Activated CD8-positive, alpha-beta memory T cell treated with anti-CD3 and anti-CD28 coated beads, Interleukin-2, amount 10 ng/mL, durations not matched to agents 7 days and 5 days (primary cell): ENCODE measurements at places on chromosomes 12 and 14. TPM values are rescaled to one million over a fixed set of nuclear protein-coding genes. Genes with fewer than 3 reads are reported as not detected.

- peaks cover 50% of the 10 kb centered on the region for H3K27me3 ChIP-seq
- no peaks in the 10 kb centered on the region for H3K4me1 ChIP-seq
- H3K27ac ChIP-seq: no peak overlapping the region
- H3K36me3 ChIP-seq: peaks cover 7% of the 10 kb centered on the region
- no peak for DNase-seq
Observed at GRCh38 chr14:101559624-101560533, 1.4 kb upstream of the DIO3 start.

The SLC4A8 gene
- 9.2 TPM for total RNA-seq

GRCh38 chr12:53389702-53390101 lies 9.7 kb downstream of the SP1 start:
- peak overlapping the region; percentile 4 for H3K4me3 ChIP-seq
- peaks cover 50% of the 10 kb centered on the region for H3K4me1 ChIP-seq
- no peak for DNase-seq

The DEPDC4 gene
- total RNA-seq: 1.5 TPM

The TRIM9 gene
- total RNA-seq: 0.79 TPM

- DNase-seq: no peak
- peaks cover 68% of the 10 kb centered on the region for H3K36me3 ChIP-seq
- H3K4me1 ChIP-seq: peaks cover 5% of the 10 kb centered on the region
- H3K4me3 ChIP-seq: no peak overlapping the region
- H3K27ac ChIP-seq: no peak overlapping the region
- no peaks in the 10 kb centered on the region for H3K27me3 ChIP-seq
Observed at GRCh38 chr12:66329941-66330340, 27.6 kb downstream of the HELB start.

The CLEC1B gene
- total RNA-seq: not detected

- H3K4me3 ChIP-seq: no peak overlapping the region
- H3K4me1 ChIP-seq: peaks cover 29% of the 10 kb centered on the region
- no peaks in the 10 kb centered on the region for H3K36me3 ChIP-seq
- H3K27ac ChIP-seq: no peak overlapping the region
- DNase-seq: no peak
Observed at GRCh38 chr14:56147986-56148901, 30.0 kb downstream of the PELI2 start.

The NR1H4 gene
- total RNA-seq: not detected

DNA sequence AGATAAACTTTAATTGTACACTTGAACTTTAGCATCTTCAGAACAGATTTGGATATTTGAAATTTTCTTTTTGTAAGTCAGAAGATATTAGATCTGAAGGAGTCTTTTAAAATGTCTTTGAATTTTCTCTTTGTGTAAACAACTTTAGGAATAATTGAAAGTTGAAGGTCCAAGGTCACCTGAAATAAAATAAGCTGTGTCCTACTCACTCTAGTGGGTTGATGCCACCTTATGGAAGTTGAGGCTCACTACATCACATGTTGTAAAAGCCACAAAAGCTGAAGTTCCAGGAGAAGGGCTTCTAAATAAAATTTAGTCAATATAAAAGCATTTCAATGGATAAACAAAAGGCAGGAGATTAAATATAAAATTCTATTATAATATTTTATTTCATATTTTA lies 122.0 kb upstream of the ATXN7L3B start:
- no peaks in the 10 kb centered on the region for H3K4me1 ChIP-seq
- H3K27me3 ChIP-seq: no peaks in the 10 kb centered on the region
- DNase-seq: no peak
- no peaks in the 10 kb centered on the region for H3K36me3 ChIP-seq
- no peak overlapping the region for H3K4me3 ChIP-seq

- H3K4me1 ChIP-seq: no peaks in the 10 kb centered on the region
- H3K27ac ChIP-seq: no peak overlapping the region
- no peaks in the 10 kb centered on the region for H3K27me3 ChIP-seq
- DNase-seq: no peak
Observed at GRCh38 chr12:131028587-131029338, 75.1 kb downstream of the ADGRD1 start.

GRCh38 chr12:114447274-114447716 lies 41.4 kb upstream of the TBX5 start:
- DNase-seq: no peak
- no peak overlapping the region for H3K4me3 ChIP-seq
- no peak overlapping the region for H3K27ac ChIP-seq
- H3K36me3 ChIP-seq: no peaks in the 10 kb centered on the region
- peaks cover 92% of the 10 kb centered on the region for H3K27me3 ChIP-seq

GRCh38 chr14:68225321-68225720 lies 405.7 kb downstream of the RAD51B start:
- H3K27ac ChIP-seq: no peak overlapping the region
- H3K36me3 ChIP-seq: peaks cover 2% of the 10 kb centered on the region
- no peak for DNase-seq
- no peaks in the 10 kb centered on the region for H3K27me3 ChIP-seq
- H3K4me3 ChIP-seq: no peak overlapping the region

DNA sequence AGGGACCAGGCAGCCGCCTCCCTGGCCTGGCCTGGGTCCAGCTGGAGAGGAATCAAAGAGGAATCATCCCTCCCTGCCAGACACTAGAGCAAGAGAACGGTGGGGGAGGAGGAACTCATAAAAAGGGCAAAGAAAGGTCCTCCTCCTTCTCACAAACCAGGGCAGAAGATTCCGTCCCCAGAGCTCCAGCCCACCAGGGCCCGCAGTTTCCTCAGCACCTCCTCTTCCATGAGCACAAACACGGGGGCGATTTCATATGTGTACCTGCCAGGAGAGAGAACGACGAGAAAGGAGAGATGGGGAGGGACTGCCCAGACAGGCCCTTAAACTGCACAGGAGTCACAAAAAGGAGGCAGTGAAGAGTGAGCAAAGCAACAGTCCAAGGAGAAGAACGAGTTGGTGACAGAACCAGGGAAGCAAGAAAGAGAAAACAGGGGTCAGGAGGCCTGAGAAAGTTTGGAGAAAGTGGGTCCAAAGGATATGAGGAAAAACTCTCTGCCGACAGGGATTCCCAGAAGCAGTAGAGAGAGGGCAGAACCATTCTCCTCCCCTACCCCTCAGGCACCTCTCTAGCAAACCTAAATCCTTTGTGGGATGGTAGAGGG lies 8.7 kb upstream of the ZNF740 start:
- no peaks in the 10 kb centered on the region for H3K27me3 ChIP-seq
- no peak overlapping the region for H3K4me3 ChIP-seq
- peaks cover 13% of the 10 kb centered on the region for H3K4me1 ChIP-seq

The FAM90A1 gene
- total RNA-seq: 0.14 TPM

- no peaks in the 10 kb centered on the region for H3K4me1 ChIP-seq
- H3K27me3 ChIP-seq: peaks cover 23% of the 10 kb centered on the region
- no peaks in the 10 kb centered on the region for H3K36me3 ChIP-seq
- H3K4me3 ChIP-seq: no peak overlapping the region
- H3K27ac ChIP-seq: no peak overlapping the region
- no peak for DNase-seq
Observed at GRCh38 chr14:93707475-93707874, 80.8 kb downstream of the PRIMA1 start.

- peak; percentile 44 for DNase-seq
- no peaks in the 10 kb centered on the region for H3K4me1 ChIP-seq
- H3K27me3 ChIP-seq: no peaks in the 10 kb centered on the region
- no peak overlapping the region for H3K4me3 ChIP-seq
- no peak overlapping the region for H3K27ac ChIP-seq
Observed at GRCh38 chr12:83826112-83826511, 1086.5 kb downstream of the SLC6A15 start.

The RHEBL1 gene
- total RNA-seq: 15.1 TPM

GRCh38 chr12:93838193-93838592 lies 161.0 kb downstream of the CRADD start:
- H3K27ac ChIP-seq: no peak overlapping the region
- DNase-seq: no peak
- H3K4me1 ChIP-seq: no peaks in the 10 kb centered on the region
- H3K27me3 ChIP-seq: no peaks in the 10 kb centered on the region
- no peaks in the 10 kb centered on the region for H3K36me3 ChIP-seq

DNA sequence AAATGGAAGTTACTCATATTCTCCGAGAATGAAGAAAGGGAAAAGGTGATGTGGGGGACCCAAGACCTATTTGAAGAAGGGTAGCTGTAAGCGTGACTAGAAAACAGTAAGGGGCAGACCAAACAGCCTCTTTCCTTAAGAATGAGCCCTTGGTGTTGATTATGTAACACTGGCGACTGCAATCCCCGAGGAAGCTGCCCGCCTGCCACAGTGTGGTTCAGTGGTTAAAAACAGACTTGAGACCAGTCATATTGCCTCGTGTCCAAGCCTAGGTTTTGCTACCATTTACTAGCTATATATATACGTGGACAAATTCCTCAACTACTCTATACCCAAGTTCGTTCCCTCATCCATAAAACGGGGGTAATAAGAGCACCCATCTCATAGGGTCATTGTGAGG lies 49.1 kb downstream of the SSPN start:
- no peaks in the 10 kb centered on the region for H3K4me1 ChIP-seq
- H3K36me3 ChIP-seq: no peaks in the 10 kb centered on the region
- H3K4me3 ChIP-seq: no peak overlapping the region
- no peak overlapping the region for H3K27ac ChIP-seq
- H3K27me3 ChIP-seq: peaks cover 13% of the 10 kb centered on the region
- DNase-seq: no peak

The PTGES3 gene
- total RNA-seq: 268 TPM

DNA sequence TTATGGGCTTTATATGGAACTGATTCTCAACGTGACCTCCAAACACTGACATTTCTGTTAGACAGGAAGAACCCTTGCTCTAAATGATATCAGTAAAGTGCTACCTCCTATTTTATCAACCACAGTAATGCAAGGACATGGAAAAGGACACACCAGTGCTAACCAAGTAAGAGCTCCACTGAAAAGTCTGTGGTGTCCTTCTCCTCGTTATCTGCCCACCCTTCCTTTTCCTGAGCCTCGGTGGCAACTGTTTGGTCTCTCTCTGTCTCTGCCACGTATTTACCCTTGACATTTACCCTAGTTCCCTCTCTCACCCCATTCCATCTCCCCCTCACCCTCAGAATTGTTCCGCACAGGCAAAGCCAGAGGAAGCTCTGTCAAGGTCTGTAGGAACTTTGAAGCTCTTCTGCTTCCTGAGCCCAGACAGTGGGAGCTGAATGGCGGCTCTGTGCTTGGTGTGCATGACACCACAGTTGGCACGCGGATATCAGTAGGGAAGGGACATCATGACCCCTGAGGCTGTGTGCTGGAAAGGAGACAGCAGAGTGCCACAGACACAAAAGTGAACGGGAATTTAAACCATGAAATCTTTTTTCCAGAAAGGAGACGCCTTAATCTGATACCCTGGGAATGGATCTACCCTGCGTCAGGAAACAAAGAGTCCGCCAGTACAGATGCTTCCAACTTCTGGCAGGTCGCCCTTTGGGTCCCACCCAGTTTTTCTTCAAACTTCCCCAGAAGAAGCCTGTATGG lies 50.8 kb downstream of the NTN4 start:
- H3K27me3 ChIP-seq: peaks cover 14% of the 10 kb centered on the region
- H3K36me3 ChIP-seq: no peaks in the 10 kb centered on the region
- no peaks in the 10 kb centered on the region for H3K4me1 ChIP-seq
- H3K4me3 ChIP-seq: no peak overlapping the region

The KRT8 gene
- total RNA-seq: 0.26 TPM

The BATF gene
- total RNA-seq: 81.3 TPM

The TBC1D30 gene
- total RNA-seq: 0.26 TPM

- H3K27me3 ChIP-seq: peaks cover 8% of the 10 kb centered on the region
- no peaks in the 10 kb centered on the region for H3K36me3 ChIP-seq
- peaks cover 4% of the 10 kb centered on the region for H3K4me1 ChIP-seq
- H3K4me3 ChIP-seq: no peak overlapping the region
- H3K27ac ChIP-seq: no peak overlapping the region
Observed at GRCh38 chr12:75196865-75197264, 12.8 kb downstream of the KCNC2 start.

The RIMBP2 gene
- total RNA-seq: not detected

- H3K36me3 ChIP-seq: no peaks in the 10 kb centered on the region
- no peak for DNase-seq
- no peaks in the 10 kb centered on the region for H3K4me1 ChIP-seq
- no peaks in the 10 kb centered on the region for H3K27me3 ChIP-seq
- no peak overlapping the region for H3K4me3 ChIP-seq
- H3K27ac ChIP-seq: no peak overlapping the region
Observed at GRCh38 chr12:128754275-128754674, 69.5 kb downstream of the SLC15A4 start.

DNA sequence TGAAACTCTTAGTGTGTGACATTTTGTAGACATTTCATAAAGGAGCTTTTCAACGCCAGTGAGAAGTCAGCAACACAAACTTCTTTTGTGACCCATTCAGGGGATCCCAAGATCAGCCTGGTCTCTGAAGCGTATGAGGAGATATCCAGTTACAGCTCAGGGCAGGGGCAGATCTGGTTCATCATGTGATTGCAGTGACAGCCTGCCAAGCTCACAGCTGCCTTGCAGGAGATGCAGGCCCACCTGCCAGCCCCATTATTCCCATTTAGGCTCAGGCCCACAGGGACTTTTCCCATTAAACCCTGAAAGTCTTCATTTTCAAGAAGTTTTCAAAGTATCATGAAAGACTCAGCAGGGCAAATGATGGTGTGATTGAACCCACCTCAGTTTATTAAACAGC lies 38.3 kb downstream of the SRGAP1 start:
- DNase-seq: no peak
- no peak overlapping the region for H3K4me3 ChIP-seq
- no peaks in the 10 kb centered on the region for H3K36me3 ChIP-seq
- peaks cover 7% of the 10 kb centered on the region for H3K27me3 ChIP-seq

The DENND5B gene
- 0.26 TPM for total RNA-seq

DNA sequence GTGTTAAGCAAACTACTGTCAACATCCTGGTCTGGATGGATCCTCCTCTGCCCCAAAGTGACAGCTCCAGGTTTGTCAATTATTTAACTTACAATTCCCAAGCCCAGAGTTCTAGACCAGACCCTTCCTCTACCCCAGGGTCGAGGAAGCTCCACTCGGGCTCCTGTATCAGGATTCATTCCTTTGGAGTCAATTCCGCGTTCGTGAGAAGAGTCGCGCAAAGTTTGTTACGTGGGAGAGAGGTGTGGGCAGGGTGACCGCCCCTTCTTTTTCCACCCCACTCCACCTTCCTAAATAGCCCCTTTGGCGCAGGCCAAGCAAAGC lies 479 bp downstream of the SEL1L start:
- H3K27ac ChIP-seq: peak overlapping the region; percentile 85
- no peaks in the 10 kb centered on the region for H3K27me3 ChIP-seq
- H3K4me3 ChIP-seq: peak overlapping the region; percentile 92
- peaks cover 5% of the 10 kb centered on the region for H3K36me3 ChIP-seq
- no peak for DNase-seq
- peaks cover 45% of the 10 kb centered on the region for H3K4me1 ChIP-seq

GRCh38 chr12:79895804-79896203 lies 39.1 kb downstream of the PPP1R12A start:
- H3K27ac ChIP-seq: no peak overlapping the region
- H3K27me3 ChIP-seq: no peaks in the 10 kb centered on the region
- no peak overlapping the region for H3K4me3 ChIP-seq
- peaks cover 24% of the 10 kb centered on the region for H3K36me3 ChIP-seq
- no peak for DNase-seq
- peaks cover 15% of the 10 kb centered on the region for H3K4me1 ChIP-seq

- no peaks in the 10 kb centered on the region for H3K36me3 ChIP-seq
- H3K4me3 ChIP-seq: no peak overlapping the region
- no peak for DNase-seq
- H3K27me3 ChIP-seq: no peaks in the 10 kb centered on the region
Observed at GRCh38 chr12:129530984-129531383, 372.8 kb downstream of the TMEM132D start.

The OTX2 gene
- total RNA-seq: not detected

- DNase-seq: no peak
- H3K27ac ChIP-seq: no peak overlapping the region
- H3K36me3 ChIP-seq: no peaks in the 10 kb centered on the region
- H3K4me3 ChIP-seq: no peak overlapping the region
- peaks cover 9% of the 10 kb centered on the region for H3K4me1 ChIP-seq
- H3K27me3 ChIP-seq: no peaks in the 10 kb centered on the region
Observed at GRCh38 chr12:131922772-131923171, 6.3 kb upstream of the PUS1 start.
